ENCODE measurements at places on chromosomes 7 and 10. TPM values are rescaled to one million over a fixed set of nuclear protein-coding genes. Genes with fewer than 3 reads are reported as not detected.

Gene CYP17A1
- 2.3 TPM for total RNA-seq

DNA sequence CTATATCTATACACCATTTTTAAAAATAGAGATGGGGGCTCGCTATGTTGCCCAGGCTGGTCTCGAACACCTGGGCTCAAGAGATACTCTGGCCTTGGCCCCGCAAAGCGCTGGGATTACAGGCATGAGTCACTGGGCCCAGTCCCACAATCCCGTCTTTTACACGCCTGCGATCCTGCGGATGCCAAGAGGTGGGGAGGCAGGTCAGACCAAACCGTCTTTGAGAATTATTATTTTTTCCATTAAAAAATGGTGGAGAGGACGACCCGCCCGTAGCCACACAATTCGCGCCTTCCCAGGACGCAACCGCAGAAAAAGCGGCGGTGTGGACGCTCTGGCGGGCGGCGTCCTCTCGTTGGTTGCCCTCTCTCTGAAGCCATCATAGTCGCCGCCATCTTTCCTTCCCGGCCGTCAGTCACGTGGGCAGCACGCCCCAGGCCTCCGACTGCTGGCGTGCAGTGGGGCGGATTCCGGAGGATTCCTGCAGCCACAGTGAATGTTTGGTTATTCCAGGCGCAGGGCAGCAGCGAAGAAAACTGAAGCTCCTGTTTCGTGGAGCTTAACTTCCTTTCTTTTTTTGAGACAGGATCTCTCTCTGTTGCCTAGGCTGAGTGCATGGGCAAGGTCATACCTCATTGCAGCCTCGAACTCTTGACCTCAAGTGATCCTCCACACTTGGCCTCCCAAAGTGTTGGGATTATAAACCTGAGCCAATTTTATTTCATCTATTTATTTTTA lies 9.9 kb upstream of the EPHB4 start:
- no peaks in the 10 kb centered on the region for H3K27me3 ChIP-seq
- peaks cover 48% of the 10 kb centered on the region for H3K4me1 ChIP-seq
- H3K4me3 ChIP-seq: peak overlapping the region; percentile 21
- peak overlapping the region; percentile 80 for H3K27ac ChIP-seq

GRCh38 chr7:113198226-113198625 lies 79.9 kb upstream of the SMIM30 start:
- H3K4me3 ChIP-seq: no peak overlapping the region
- no peak overlapping the region for H3K27ac ChIP-seq
- no peaks in the 10 kb centered on the region for H3K27me3 ChIP-seq
- H3K4me1 ChIP-seq: no peaks in the 10 kb centered on the region
- DNase-seq: no peak

DNA sequence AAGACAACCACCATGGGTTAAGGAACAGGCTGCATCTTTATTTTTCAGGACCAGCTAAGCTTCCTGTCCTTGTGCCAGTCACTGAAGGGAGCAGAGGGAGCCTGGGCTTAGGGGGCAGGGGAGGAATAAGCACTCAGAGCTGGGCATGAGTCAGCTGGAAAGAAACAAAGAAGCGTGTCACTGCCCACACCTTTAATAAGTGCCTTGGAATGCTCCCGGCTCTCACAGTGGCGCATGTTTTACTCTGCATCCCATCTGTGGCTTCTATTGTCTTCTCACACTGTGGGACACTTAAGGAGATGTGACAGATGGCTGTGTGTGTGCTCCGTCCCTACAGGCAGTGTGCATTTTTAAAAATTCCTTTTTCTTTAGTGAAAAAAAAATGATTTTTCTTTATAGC lies 71.7 kb downstream of the MTURN start:
- peaks cover 47% of the 10 kb centered on the region for H3K27me3 ChIP-seq
- DNase-seq: no peak
- H3K4me1 ChIP-seq: no peaks in the 10 kb centered on the region
- no peaks in the 10 kb centered on the region for H3K36me3 ChIP-seq
- no peak overlapping the region for H3K4me3 ChIP-seq

Gene GDF2
- total RNA-seq: 0.27 TPM

- H3K27me3 ChIP-seq: no peaks in the 10 kb centered on the region
- no peak overlapping the region for H3K27ac ChIP-seq
- H3K4me3 ChIP-seq: no peak overlapping the region
- H3K4me1 ChIP-seq: no peaks in the 10 kb centered on the region
- no peaks in the 10 kb centered on the region for H3K36me3 ChIP-seq
Measured at GRCh38 chr10:130763071-130763470, 548.5 kb downstream of the TCERG1L start.

Gene BRI3
- 57.4 TPM for total RNA-seq

GRCh38 chr7:78081888-78082287 lies 283.3 kb downstream of the PHTF2 start:
- no peak overlapping the region for H3K27ac ChIP-seq
- DNase-seq: no peak
- no peak overlapping the region for H3K4me3 ChIP-seq

Gene SPDYE2B
- not detected for total RNA-seq

DNA sequence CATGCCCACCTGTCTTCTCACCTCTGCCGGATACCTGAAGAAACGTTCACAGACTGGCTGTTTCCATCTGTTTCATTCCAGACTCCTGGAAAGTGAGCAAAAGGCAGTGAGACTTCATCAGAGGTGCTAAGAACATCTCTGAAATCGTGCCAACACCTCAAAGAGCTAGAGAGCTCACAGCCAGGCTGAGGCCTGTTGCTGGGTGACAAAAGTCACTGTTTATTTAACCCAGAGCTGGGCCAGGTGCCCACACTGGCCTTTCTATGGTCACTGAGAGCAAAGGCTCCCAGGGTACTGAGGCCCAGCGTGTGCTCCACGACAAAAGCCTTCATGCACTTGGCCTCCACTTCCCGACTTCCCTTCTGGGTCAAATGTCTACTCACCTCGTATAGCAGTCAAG lies 3.7 kb upstream of the NANOS1 start:
- H3K36me3 ChIP-seq: no peaks in the 10 kb centered on the region
- H3K4me1 ChIP-seq: peaks cover 24% of the 10 kb centered on the region
- no peak overlapping the region for H3K27ac ChIP-seq
- DNase-seq: no peak
- peaks cover 48% of the 10 kb centered on the region for H3K27me3 ChIP-seq

GRCh38 chr7:92720604-92721350 lies 115.6 kb downstream of the CDK6 start:
- H3K36me3 ChIP-seq: peaks cover 56% of the 10 kb centered on the region
- H3K4me3 ChIP-seq: no peak overlapping the region
- no peak overlapping the region for H3K27ac ChIP-seq
- H3K4me1 ChIP-seq: no peaks in the 10 kb centered on the region
- no peaks in the 10 kb centered on the region for H3K27me3 ChIP-seq

DNA sequence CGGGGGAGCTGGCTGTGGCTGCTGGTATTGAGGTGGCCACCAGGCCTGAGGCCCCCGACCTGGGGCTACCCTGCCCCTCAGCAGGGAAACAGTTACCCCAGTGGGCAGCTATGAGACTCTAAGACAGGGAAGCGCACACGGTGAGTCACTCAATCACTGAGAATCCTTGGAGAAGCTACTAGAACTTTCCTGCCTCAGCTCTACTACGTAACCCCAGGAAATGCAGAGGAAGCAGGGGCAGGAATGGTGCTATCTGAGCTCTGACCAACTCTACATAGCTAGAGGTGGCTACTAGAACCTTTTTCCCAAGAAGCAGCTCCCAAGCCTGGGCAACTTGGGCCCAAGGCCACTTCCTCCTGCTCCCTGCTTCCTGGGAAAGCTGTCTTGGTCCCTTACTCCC lies 11.8 kb downstream of the DNAJB12 start:
- H3K4me3 ChIP-seq: no peak overlapping the region
- no peaks in the 10 kb centered on the region for H3K27me3 ChIP-seq
- no peaks in the 10 kb centered on the region for H3K4me1 ChIP-seq
- H3K36me3 ChIP-seq: peaks cover 61% of the 10 kb centered on the region

DNA sequence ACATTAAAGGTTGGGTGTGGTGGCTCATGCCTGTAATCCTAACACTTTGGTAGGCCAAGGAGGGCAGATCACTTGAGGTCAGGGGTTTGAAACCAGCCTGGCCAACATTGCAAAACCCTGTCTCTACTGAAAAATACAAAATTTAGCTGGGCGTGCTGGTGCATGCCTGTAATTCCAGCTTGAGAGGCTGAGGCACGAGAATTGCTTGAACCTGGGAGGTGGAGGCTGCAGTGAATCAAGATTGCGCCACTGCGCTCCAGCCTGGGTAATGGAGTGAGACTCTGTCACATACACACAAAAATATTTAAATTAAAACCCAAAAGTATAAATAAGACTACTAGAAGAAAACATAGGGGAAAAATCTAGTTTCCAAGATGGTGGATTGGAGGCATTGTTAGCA lies 41.9 kb upstream of the CDK13 start:
- DNase-seq: no peak
- H3K27ac ChIP-seq: no peak overlapping the region
- peaks cover 5% of the 10 kb centered on the region for H3K27me3 ChIP-seq
- H3K4me3 ChIP-seq: no peak overlapping the region
- H3K4me1 ChIP-seq: no peaks in the 10 kb centered on the region
- no peaks in the 10 kb centered on the region for H3K36me3 ChIP-seq

Gene MPP7
- total RNA-seq: 0.38 TPM

Gene ABCB4
- 0.27 TPM for total RNA-seq

GRCh38 chr7:81298951-81299666 lies 380.3 kb upstream of the SEMA3C start:
- H3K36me3 ChIP-seq: no peaks in the 10 kb centered on the region
- H3K27ac ChIP-seq: no peak overlapping the region
- H3K4me3 ChIP-seq: no peak overlapping the region

GRCh38 chr7:112770051-112770450 lies 20.1 kb downstream of the TMEM168 start:
- no peaks in the 10 kb centered on the region for H3K4me1 ChIP-seq
- H3K36me3 ChIP-seq: peaks cover 6% of the 10 kb centered on the region
- no peak overlapping the region for H3K27ac ChIP-seq

Gene INTS15
- total RNA-seq: 24.6 TPM

DNA sequence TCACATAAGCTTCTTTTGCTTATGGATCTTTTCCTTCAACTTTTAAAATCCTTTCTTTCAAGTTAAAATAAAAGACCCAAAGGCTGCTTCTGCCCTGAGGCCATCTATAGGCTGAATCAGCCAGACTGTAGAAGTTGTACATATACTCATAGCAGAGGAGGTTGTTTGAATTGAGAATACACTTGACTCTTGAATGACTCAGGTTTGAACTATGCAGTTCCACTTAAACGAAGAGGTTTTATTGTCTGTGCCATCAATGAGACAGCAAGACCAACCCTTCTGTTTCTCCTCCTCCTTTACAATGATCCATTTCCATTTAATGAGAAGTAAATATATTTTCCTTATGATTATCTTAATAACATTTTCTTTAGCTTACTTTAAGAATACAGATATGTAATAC lies 5.8 kb downstream of the ZNF365 start:
- no peak overlapping the region for H3K27ac ChIP-seq
- DNase-seq: no peak
- H3K27me3 ChIP-seq: no peaks in the 10 kb centered on the region
- H3K36me3 ChIP-seq: no peaks in the 10 kb centered on the region

Gene SUPV3L1
- 103 TPM for total RNA-seq

- H3K27ac ChIP-seq: no peak overlapping the region
- H3K4me1 ChIP-seq: peaks cover 4% of the 10 kb centered on the region
- H3K36me3 ChIP-seq: peaks cover 94% of the 10 kb centered on the region
- DNase-seq: no peak
Measured at GRCh38 chr10:818010-818409, 113.5 kb downstream of the LARP4B start.

- H3K27me3 ChIP-seq: no peaks in the 10 kb centered on the region
- H3K27ac ChIP-seq: no peak overlapping the region
- peaks cover 19% of the 10 kb centered on the region for H3K36me3 ChIP-seq
- peaks cover 5% of the 10 kb centered on the region for H3K4me1 ChIP-seq
- H3K4me3 ChIP-seq: no peak overlapping the region
Measured at GRCh38 chr10:16493884-16494536, 27.7 kb downstream of the C1QL3 start.

Gene VTI1A
- total RNA-seq: 20.4 TPM

GRCh38 chr10:33303988-33304387 lies 30.5 kb downstream of the NRP1 start:
- H3K27me3 ChIP-seq: no peaks in the 10 kb centered on the region
- H3K36me3 ChIP-seq: no peaks in the 10 kb centered on the region
- no peak overlapping the region for H3K4me3 ChIP-seq
- H3K27ac ChIP-seq: no peak overlapping the region
- H3K4me1 ChIP-seq: no peaks in the 10 kb centered on the region

- H3K4me1 ChIP-seq: no peaks in the 10 kb centered on the region
- H3K27me3 ChIP-seq: no peaks in the 10 kb centered on the region
- no peaks in the 10 kb centered on the region for H3K36me3 ChIP-seq
Measured at GRCh38 chr10:118792526-118792925, 37.8 kb upstream of the CACUL1 start.

DNA sequence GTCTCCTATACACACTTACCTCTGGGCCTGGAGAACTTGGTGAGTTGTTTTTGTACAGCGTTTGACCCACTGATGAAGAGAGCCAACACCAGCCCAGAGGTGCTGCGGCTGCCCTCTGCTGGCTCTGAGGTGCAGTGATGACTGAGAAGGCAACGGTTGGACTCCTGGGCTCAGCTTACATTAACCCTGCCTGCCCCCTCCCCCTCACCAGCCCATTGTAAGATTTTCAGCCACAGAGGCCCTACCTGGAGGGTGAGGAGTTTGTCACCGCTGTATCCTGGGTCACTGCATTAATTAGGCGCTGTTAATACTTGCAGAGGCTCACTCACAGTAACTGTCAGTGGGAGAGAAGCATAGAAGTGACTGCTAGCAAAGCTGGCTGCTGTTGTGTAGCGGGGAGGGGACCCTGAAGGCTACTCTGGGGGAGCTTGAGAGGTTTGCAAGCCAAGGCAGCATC lies 19.0 kb upstream of the ANKRD2 start:
- no peaks in the 10 kb centered on the region for H3K36me3 ChIP-seq
- H3K27ac ChIP-seq: no peak overlapping the region
- no peaks in the 10 kb centered on the region for H3K4me1 ChIP-seq

Gene EVX1
- total RNA-seq: not detected

DNA sequence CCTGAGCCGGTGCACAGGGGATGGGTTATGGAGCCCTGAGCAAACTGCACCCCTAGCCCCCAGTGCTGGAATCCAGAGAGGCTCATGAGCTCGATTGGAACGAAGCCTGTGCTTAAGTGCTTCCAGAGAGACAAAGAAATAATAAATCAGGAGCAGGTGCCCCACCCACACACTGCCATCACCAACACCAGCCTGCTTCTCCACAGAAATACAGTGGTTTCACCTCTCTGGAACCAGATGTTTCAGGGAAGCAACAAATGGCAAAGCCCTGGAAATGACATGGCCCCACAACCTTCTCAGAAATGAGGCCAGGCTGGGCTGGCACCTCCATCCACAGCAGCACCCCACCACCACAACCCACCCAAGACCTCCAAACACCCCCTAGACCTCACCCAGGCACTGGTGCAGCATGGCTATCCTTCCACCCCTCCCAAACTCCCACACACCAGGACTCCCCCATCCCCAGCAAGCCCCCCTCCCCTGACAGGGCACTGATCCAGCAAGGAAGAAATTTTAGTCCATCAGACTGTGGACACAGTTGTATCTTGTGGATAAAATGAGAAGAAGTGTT lies 4.1 kb upstream of the SLC18A3 start:
- H3K36me3 ChIP-seq: no peaks in the 10 kb centered on the region
- no peaks in the 10 kb centered on the region for H3K27me3 ChIP-seq
- peaks cover 11% of the 10 kb centered on the region for H3K4me1 ChIP-seq

GRCh38 chr7:157077986-157078644 lies 60.6 kb upstream of the UBE3C start:
- DNase-seq: no peak
- no peak overlapping the region for H3K27ac ChIP-seq
- peaks cover 70% of the 10 kb centered on the region for H3K27me3 ChIP-seq
- no peaks in the 10 kb centered on the region for H3K4me1 ChIP-seq
- H3K36me3 ChIP-seq: no peaks in the 10 kb centered on the region
- no peak overlapping the region for H3K4me3 ChIP-seq

GRCh38 chr10:132106431-132106830 lies 40.7 kb downstream of the JAKMIP3 start:
- no peak overlapping the region for H3K4me3 ChIP-seq
- H3K36me3 ChIP-seq: no peaks in the 10 kb centered on the region
- DNase-seq: no peak
- 0 out of 3 replicates have a peak, but pooled peaks cover 5% of the 10 kb centered on the region for H3K27me3 ChIP-seq
- no peak overlapping the region for H3K27ac ChIP-seq
- no peaks in the 10 kb centered on the region for H3K4me1 ChIP-seq

Gene CCL24
- 0.45 TPM for total RNA-seq

All from K562 (cell line).